ENCODE measurements at places on chromosomes 11 and 22. TPM values are rescaled to one million over a fixed set of nuclear protein-coding genes. Genes with fewer than 3 reads are reported as not detected.

DNA sequence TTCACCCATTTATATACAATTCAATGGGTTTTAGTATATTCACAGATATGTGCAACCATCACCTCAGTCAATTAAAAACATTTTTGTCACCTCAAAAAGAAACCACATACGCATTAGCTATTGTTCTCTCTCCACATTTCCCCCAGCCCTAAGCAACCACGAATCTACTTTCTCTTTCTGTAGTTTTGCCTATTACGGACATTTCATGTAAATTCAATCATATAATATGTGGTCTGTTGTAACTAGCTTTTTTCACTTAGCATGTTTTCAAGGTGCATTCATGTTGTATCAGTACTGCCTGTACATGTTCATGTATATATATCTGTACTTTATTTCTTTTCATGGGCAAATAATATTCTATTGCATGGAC lies 104.7 kb upstream of the RRM1 start:
- DNase-seq = no peak

DNA sequence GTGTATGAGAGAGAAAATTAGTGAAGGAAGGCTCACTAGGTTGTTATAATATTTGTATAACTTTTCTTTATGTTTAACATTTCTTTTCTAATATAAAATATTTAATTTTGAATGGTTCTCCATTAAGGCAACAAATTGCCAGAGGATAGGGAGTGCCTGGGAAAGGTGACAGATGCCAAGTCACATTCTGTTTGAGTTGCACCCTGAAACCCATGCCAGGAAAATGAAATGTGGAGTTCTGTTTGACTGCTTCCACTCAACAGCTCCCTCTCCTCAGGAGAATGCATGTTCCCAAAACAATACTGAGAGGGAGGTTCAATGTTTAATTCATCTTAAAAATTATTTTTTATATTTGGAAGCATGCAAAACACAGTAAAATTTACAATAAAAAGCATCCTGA lies 5.9 kb upstream of the USP18 start:
- DNase-seq = no peak

- DNase-seq = no peak
Measured at GRCh38 chr11:76491644-76492043, 46.8 kb downstream of the EMSY start.

- no peak for DNase-seq
Measured at GRCh38 chr11:36388951-36389350, 92.9 kb downstream of the PRR5L start.

DNA sequence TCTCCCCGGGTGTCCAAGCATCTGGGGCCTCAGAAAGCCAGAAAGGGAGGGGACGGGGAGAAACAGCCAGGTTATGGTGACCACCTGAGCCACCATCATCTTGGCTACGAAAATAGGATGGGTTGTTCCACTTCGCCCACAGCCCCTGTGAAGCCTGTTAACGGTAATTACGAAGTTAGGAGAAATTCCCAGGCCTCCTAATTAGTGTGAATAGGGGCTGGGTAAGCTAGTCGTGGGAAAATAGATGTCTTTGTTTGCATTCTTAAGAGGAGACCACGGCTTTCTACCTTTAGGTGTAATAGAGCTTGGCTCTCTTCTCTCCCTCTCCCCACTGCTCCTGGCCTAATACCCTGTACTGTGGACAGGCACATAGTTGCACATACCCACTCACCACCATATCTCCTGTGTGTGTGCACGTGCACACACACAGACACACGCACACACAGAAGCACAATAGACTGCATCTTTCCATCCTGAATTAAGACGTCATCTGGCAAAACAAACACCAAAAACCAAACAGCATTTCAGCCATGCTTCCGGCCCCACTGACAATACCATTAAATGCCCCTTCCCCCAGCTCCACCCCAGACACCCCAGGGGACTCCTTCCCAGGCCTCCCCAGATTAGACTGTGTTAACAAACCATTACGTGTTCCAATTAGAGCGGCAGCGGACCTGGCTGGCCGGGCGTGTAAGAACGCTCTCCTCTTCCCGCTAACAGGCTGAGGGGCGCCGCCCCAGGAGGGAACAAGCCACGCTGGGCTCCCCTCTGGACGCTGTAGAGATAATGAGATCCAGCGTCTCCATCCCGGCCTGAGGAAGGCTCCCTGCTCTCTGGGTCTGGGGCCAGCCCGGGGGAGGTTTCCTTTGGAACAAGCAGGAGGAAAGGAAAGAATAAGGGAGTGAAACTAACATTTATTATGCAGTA lies 72.8 kb downstream of the TP53I11 start:
- no peak for DNase-seq

DNA sequence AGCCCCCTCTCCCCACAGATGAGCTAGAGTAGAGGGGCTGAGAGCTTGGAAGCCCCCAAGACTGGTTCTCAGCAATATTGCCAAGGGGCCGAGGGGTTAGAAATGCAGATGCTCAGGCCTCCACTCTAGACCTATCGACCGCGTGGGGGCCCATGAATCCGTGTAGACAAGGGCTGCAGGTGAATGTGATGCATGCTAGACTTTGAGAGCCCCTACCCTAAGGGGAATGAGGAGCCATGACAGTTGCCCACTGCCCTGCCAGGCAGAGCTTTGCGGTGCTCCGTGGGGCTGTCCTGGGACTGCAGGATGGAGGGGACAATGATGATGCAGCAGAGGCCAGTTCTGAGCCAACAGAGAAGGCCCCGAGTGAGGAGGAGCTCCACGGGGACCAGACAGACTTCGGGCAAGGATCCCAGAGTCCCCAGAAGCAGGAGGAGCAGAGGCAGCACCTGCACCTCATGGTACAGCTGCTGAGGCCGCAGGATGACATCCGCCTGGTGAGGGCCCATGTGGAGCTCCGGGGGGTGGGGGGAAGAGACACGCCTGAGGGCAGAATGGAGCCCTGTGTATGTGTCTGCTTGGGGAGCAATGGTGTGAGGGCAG lies 1.3 kb downstream of the SSH3 start:
- no peak for DNase-seq

DNA sequence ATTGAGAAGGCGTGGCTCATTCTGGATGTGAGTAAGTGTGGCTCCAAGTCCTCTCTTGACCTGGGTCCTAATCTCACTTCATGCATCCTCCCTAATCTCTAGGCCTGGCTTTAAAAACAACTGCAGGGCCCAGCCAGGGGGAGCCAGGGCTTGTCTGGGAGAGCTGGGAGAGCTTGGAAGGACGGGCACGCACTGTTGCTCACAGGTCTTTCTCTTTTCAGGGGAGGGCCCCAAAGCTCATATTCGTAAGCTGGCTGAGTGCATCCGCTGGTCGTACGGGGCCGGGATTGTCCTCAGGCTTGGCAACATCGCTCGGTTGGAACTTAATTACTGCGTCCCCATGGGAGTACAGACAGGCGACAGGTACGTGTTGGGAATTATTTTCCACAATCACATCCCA lies 34.1 kb upstream of the PARVB start:
- DNase-seq = no peak

DNA sequence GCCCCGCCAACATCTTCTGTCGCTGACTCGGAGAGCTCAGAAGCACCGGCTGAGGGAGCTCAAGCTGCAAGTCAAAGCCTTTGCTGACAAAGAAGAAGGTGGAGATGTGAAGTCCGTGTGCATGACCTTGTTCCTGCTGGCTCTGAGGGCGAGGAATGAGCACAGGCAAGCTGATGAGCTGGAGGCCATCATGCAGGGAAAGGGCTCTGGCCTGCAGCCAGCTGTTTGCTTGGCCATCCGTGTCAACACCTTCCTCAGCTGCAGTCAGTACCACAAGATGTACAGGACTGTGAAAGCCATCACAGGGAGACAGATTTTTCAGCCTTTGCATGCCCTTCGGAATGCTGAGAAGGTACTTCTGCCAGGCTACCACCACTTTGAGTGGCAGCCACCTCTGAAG lies 6.7 kb downstream of the RAG1 start:
- DNase-seq = no peak

GRCh38 chr11:69808667-69809086 lies 10.5 kb downstream of the FGF3 start:
- peak; percentile 15 for DNase-seq

- no peak for DNase-seq
Measured at GRCh38 chr11:126477535-126478305, 122.2 kb downstream of the ST3GAL4 start.

GRCh38 chr11:30753994-30754393 lies 167.8 kb upstream of the MPPED2 start:
- no peak for DNase-seq

- DNase-seq = no peak
Measured at GRCh38 chr11:47329431-47329986, 23.0 kb downstream of the MYBPC3 start.

GRCh38 chr11:73186294-73186850 lies 31.7 kb upstream of the P2RY2 start:
- DNase-seq = no peak

DNA sequence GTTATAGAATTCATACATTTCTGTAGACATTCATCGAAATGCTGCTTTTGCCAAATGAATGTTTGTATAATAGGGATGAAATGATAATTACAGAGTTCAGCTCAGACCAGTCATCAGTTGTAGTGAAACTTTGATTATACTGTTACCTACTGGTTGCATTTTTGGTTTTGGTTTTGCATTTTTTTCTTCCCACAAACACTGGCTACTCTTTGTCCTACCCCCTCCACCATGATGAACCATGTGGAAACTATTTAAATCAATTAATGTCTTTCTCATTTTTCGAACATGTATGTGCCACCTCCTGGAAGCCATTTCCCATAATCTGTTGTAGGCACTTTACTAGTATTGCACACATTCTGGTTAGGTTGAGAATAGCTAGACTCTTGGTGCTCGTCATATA lies 75.3 kb upstream of the MTNR1B start:
- no peak for DNase-seq

DNA sequence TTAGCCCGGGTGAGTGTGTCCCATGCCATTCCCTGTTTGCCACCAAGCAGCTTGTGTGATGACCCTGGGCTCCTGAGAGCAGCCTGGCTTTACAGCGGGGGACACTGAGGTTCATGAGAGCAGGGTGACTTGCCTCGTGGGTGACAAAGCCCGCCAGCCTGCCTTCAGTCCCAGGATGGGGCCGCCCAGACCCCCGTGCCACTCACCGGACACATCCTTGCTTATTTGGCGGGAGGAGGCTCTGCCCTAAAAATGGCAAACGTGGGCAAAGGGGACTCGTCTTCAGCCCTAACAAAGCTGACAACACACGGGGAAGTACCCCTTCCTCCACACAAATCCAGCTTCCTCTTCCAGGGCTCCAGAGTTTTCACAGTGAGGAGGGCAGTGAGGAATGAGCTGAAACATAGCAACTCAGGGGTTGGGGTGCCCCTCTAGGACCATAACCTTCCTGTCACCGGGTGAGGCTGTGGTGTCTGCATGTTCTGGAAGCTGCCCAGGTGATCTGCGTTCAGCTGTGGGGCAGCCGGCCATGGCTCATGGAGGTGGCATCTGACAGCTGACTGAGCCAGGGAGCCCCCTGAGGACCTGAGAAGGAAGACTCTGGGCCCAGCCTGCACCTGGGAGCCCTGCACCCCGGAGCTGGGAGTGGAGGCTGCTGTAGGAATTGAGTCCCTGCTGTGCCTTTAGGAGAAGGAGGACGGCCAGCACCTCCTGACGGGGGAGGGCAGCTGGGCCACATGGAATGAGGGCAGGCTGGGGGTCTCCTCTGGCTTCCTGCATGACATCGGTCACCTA lies 16.7 kb downstream of the RIBC2 start:
- DNase-seq = no peak

DNA sequence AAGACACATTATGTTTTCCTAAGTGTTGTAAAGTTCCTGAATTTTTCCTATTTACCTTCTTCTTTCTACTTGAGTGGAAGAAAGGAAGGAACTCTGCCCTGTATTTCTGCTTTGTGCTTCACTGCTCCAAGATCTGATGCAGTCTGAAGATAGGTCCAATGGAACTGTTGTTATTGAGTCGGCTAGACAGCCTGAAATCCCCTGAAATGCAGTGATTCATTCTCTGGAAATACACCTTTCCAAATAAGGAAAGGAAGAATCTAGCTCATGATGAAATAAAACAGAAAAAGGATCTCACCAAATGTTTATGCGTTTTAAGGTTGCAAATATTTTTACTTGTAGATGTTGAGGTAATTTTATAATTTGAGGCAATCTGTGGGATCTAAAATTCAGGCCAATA lies 322.8 kb downstream of the GUCY1A2 start:
- peak; percentile 0 for DNase-seq

DNA sequence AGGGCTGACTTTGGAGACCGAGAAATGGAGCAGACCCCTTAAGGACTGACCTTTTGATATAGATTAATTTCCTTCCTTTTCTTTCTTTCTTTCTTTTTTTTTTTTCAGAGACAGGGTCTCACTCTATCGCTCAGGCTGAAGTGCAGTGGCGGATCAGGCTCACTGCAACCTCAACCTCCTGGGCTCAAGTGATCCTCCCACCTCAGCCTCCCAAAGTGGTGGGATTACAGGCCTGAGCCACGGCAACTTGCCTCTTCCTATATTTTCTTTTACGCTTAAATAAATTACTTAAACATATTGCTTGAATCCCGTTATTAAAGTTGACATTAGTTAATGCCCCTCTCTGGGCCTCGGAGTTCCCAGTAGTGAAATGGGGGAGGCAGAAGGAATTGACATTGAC lies 350 bp upstream of the KCTD14 start:
- no peak for DNase-seq

DNA sequence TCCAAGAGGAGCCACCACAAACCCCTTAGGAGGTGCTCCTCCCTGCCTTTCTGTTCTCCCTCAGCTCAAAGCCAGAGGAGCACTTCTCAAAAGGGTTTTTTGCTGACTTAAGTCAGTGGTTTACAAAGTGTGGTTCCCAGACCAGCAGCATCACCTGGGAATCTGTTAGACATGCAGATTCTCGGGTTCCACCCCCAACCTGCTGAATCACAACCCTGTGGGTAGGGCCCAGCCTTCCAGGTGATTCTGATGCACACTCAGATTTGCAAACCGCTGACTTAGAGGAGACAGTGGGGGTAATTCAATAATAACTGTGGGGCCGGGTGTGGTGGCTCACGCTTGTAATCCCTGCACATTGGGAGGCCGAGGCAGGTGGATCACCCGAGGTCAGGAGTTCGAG lies 22.8 kb downstream of the CREB3L1 start:
- no peak for DNase-seq

GRCh38 chr11:2342981-2343380 lies 34.1 kb upstream of the CD81 start:
- no peak for DNase-seq

- DNase-seq = no peak
Measured at GRCh38 chr11:112903340-112903739, 57.9 kb upstream of the NCAM1 start.

Gene POU2AF2
- not detected for total RNA-seq

Gene DCDC1
- 0.40 TPM for total RNA-seq

Gene HEPN1
- not detected for total RNA-seq

Gene MMP1
- not detected for total RNA-seq

Gene RAB38
- not detected for total RNA-seq

Gene TBX1
- total RNA-seq = 13.0 TPM

Gene DEUP1
- total RNA-seq = not detected

Gene BTBD18
- not detected for total RNA-seq

Gene KCNJ5
- 0.29 TPM for total RNA-seq

Gene PSMC3
- total RNA-seq = 274 TPM

Gene TH
- not detected for total RNA-seq

Gene MMP8
- total RNA-seq = not detected

Gene ADAMTS8
- not detected for total RNA-seq

Gene C1QTNF5
- 9.1 TPM for total RNA-seq

Gene ZP1
- 0.57 TPM for total RNA-seq

Data from LHCN-M2 (cell line).